ENCODE measurements at places on chromosomes 4 and X.

DNA sequence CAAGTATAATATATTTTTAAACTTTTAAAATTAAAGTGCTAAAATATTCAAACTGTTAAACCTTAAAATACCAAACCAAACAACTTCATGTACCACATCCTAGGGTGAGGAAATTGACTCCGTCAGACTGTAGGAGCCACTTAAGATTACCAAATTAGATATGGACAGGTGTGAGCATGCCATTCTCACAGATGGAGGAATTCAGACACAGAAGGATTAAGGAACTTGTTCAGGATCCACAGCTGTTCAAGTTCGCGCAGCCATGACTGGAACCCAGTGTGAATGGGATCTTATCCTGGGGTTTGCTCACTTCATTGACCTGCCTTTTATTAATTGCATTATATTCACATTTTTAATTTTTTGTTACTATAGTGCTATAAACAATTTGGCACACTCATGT, 224.9 kb upstream of the PCDH7 start:
- no peak for DNase-seq

DNA sequence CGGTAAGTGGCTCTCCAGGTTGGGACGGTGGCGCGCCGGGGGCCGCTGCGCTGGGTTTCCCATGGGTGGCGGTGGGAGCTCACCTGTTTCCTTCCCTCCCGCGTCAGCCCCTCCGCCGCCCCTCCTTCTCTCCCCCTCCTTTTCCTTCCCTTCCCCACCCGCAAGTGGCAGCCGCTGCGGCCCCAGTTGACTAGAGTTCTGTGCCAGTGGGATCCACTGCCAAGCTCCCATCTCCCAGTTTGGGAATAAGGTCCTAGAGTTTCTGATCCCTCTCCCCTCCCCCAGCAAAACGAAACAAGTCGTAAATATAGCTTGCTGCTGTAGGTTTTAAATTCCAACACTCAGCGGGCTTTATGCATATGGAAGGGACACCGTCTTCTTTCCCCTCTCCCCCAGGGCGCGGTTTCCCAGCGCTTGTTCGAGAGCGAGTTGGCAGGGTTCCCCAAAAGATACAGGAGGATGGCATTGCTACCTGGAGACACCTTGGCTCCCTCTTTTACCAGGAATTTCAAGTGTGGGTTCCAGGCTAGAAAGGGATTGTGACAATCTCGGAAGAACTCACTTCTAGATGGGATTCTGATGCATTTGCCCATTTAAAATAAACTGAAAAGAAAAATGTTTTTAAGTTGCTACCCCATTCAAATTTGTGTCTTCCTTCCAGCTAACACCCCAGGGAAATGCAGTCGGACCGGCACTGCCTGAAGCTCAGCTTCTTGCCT, 1.2 kb downstream of the TLL1 start:
- DNase-seq: no peak

GRCh38 chr4:38610521-38610920, 53.5 kb upstream of the KLF3 start:
- DNase-seq: no peak

- no peak for DNase-seq
Observed at GRCh38 chr4:6517171-6517570, 44.8 kb upstream of the PPP2R2C start.

- no peak for DNase-seq
Observed at GRCh38 chr4:60450054-60450453, 750.1 kb upstream of the ADGRL3 start.

GRCh38 chr4:149701435-149702156, 114.0 kb downstream of the IQCM start:
- no peak for DNase-seq

DNA sequence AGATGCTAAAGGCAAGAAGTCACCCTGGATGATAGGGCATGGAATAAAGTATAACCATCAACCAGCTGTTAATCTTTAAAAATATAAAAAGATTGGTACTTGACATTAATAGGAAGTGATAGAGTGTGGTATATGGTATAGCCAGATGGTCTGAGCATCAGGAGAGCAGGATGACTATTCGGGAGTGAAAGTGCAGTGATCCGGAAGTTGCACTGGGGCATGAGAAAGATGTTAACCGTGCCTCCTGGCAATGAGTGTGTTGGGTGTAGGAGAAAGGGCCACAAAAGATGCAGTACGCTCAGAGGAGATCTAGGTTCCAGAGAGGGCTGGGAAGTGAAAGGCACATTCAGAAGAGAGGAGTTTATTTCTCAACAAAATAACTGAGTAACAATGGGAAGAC, 65.0 kb downstream of the TSPAN7 start:
- no peak for DNase-seq

DNA sequence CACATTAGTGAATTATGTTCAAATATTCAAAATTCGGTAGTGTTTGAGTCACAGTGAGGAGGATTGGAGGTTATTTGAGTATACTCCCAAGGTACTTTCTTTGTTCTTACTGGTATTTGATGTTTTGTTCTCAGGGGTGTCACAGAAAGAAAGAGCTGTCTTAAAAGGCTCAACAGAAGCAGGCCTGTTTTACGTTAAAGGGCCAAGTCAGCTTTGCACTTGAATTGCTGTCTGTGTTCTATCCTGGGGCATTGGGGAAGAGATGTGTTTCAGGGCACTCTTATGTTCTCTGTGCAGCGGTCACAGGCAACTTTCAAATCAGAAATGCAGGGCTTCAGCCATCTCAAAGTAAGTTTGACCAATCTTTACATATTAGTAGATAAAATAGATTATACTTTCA, 1113.1 kb upstream of the LCORL start:
- no peak for DNase-seq

DNA sequence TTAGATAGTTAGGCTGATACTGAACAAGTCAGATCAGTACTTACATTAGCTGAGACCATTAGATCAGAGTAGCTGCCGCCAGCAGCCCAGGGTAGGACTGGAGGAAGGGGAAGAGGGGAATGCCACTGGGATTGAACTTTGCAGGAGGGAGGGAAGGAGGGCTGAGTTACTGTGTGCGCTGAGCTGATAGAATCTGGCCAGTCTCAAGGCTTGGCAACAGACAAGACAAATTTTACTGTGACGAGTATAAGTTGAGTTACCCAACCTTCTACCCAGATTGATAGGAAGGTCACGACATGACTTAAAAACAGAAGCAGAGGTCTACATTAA, 372.1 kb downstream of the OPHN1 start:
- DNase-seq: no peak

GRCh38 chr4:81164623-81165416, 50.2 kb downstream of the PRKG2 start:
- DNase-seq: no peak

DNA sequence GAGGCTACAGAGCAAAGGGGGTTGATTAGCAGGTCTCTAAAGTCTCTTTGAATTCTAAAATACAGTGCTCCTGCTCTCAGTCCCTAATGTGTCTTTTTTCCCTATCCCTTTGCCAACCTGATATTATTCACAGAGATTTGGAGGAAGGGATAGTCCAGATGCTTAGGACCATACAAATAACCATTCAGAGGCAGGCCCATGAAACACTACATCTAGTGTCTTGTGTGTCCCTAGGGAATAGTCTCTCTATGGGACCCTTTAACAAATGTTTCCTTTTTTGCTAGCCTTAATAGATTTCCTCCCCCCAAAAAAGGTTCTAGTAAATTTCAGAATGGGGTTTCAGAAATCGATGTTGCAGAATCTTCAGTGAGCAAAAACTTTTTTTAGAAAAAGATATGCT, 1.7 kb downstream of the NR0B1 start:
- no peak for DNase-seq

GRCh38 chr4:162644346-162644745, 480.5 kb upstream of the FSTL5 start:
- DNase-seq: no peak

DNA sequence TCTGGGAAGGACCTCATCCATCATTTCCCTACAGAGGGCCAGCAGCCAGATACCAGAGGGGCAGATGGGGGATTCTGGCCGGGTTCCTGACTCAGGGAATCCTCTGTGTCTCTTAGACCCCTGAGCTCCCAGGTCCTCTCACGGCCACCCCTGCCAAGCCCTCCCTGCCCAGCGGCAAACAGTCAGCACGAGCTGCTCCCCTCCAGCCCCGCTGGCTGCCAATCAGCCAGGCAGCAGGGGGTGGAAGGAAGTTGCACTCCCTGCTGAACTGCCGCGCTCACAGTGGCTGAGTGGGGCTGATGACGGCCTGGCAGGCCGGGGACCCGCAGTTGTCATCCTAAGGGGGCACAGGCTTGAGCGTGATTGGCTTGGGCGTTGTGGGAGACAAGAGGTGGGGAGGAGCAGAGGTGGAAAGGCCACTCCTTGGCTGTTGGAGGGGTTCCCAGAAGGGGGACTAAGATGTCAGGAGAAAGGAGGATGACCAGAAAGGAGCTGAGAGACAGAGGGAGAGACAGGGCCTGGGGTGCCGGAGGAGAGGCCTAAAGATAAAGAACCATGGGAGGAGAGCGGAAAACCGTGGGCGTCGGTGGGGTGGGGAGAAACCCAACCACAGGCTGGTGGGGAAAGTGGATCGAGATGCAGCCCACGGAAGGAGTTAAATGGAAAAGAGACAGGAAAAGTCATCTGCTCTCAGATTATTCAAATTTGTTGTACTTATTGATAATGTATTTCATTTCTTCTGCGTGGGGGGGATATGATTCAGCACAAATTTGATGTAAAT, 4.4 kb upstream of the CCDC149 start:
- DNase-seq: no peak

- no peak for DNase-seq
Observed at GRCh38 chrX:125436855-125437254, 117.2 kb downstream of the TEX13C start.

DNA sequence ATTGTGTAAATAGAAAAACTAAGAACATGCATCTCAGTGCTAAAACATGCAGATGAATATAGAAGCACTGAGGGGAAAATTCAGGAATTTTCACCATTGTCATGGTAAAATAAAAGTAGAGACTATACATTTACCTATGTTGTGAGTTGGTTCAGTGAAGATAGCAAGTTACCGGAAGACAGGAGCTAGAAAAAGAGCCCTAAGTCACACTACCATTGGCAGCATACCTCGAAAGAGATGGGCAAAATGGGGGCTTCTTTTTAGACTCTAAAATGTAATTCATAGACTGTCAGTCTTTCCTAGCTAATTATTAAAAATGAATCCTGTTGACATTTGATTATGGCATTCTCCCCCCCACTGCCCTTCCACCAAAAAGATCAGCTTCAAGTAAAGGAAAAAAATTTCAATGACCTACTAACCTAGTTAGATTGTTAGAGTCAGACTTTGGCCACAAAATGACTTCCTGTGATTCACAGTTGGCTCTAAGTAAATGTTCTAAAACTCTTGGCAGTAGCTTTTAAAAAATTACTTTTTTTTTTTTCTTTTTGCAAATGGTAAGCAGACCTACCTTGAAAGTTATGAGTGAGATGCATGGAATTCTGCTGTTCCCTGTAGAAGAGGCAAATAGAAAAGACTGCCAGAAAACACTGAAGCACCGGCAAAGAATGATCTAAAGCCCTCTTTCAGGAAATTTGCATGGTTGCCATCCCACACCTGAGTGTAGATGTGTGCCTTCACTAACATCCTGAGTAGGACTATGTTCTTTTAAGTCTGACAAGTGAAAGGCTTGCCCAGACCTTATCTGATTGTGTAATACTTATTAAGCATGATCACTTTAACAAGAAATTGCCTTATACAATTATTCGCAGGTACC, 26.4 kb upstream of the ARSJ start:
- no peak for DNase-seq

DNA sequence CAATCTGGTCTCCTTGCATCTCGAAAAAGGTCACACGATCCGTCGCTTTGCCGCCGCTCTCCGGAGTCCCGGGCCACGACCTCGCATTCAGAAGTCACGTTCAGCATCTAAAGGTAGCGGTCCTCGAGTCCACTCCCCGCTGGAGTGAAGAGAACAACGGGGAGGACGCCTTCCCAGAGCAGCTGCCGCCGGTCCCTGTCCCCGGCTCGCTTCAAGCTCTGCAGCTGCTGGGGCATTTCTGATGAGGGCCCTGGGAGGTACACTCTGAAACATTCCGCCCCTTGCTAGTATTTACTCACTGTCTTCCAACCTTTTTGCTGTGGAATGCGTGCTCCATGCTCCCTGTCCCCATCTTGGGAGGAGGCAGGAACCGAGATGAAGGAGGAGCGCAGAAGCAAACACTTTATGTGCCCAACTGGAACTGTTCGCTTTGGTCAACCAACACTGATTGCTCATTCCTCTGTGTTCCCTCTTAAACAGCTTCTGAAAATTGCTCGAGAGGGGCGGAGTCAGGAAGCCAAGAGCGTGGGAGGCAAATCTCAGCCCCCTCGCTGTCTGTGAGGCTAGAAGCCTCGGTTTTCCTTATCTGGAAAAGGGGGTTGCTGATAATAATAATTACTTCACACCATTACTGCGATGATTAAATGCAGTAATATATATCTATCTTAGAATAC, 6.4 kb upstream of the VAMP7 start:
- no peak for DNase-seq

GRCh38 chr4:13545394-13545808, 1.1 kb upstream of the NKX3-2 start:
- no peak for DNase-seq

GRCh38 chrX:23195761-23196160, 138.9 kb upstream of the PTCHD1 start:
- no peak for DNase-seq

DNA sequence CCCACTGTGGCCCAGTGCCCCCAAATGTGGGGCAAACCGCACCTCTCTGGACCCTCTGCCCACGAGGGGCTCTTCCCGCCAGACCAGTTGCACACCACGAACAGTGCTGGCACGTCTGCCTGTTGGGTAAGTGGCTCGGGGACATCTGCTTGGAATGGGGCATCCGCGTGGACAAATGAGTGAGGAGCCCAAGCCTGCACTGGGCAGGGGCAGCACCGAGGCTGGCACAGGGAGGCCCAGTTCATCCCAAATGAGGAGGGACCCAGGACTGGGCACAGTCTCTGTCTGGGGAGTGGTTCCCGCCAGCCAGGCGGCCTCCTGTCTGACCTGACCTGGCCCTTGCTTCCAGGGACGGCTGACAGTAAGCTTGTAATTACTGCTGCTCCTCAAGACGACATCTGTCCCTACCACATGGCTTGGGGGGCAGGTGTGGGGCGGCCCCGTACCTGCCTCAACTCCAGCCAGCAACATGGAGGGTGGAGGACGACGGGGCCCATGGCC, 3.2 kb downstream of the SPON2 start:
- no peak for DNase-seq

GRCh38 chr4:169385376-169385775, 114.6 kb upstream of the SH3RF1 start:
- no peak for DNase-seq

DNA sequence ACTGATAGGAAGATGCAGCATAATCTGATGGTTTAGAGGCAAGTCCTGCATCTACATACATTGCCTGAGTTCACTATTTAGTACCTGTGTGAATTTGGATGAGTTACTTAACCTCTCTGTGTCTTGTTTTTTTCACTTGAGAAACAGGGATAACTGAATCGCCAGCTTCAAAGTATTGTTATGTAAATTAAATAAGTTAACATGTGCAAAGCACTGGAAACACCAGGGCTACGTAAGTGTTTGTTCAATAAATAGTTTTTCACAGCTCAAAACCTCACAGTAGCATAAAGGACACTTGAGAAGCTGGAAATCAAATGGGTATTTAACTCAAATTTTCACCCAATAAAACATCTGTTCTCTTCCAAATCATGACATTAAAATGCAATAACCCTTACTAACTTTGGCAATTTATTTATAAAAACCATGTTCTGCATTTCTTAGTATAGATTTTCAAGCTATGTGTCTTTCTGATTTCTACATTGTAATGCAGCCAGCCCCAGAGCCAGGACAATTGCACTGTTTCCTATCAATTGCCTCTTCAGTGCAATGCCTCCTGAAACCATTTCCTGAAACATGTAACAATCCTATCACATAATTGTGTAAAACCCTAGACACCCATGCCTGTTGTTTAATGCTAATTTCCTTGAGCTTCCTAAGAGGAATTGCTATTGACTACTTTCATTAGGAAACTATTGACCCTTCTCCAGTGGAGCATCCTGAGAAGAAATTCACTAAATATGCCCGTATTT, 177.1 kb downstream of the UNC5C start:
- no peak for DNase-seq

All from GM12864 (cell line).